ENCODE measurements at places on chromosomes 1 and 21.

- no peak for DNase-seq
Observed at GRCh38 chr1:212237651-212238050, 47.6 kb upstream of the PPP2R5A start.

DNA sequence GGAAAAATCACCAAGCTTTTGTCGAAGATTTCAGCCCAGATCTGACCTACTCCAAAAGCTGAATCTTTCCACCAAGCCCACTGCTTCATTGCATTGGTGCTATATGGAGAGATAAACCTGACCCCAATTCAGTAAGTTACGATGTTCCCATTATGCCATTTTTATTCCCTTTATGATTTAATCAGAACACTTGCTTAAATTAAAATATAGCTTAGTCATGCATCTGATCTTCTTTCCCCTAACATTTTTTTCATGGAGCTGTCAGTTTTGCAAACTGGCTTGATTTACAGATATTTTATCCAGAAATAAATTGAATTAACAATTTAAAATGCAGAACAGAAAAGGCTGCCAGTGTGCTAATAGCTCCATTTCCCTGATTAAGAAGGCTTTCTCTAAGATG, 503.5 kb upstream of the C1orf87 start:
- no peak for DNase-seq

DNA sequence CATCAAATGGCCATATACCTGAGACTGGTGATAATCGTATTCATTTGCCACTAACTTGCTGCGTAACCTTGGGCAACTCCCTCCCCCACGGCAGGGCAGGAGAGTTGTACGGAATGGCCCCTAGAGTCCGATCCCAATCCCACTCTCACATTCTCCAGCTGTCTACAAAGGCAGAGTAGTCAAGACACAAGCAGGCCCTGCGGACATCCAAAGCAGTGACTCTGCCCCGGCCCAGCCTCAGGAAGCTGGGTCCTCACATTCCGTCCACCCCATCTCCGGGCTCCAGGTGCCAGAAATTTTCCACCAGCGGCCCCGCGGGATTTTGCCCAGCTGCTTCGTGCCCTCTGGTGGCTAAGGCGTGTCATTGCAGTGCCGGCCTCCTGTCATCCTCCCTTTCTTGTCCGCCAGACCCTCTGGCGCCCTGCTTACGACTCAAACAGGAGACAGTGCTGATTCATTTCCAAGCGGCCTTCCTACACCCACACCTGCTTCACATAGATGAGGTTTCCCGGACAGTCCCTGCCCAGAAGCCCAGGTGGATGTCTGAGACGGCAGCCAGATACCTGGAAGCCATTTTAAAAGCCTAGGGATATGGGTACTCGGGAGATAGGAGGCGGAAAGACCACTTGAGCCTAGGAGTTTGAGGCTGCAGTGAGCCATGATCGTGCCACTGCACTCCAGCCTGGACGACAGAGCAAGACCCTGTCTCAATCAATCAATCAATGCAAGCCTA, 2.9 kb upstream of the S100A2 start:
- DNase-seq = peak; percentile 89

- DNase-seq = no peak
Observed at GRCh38 chr1:3772715-3773571, at the start of gene SMIM1. Gene SMIM1, plus strand, starts transcription at chr1:3772749. Its CDS starts 2,625 bp downstream, at chr1:3775374.

DNA sequence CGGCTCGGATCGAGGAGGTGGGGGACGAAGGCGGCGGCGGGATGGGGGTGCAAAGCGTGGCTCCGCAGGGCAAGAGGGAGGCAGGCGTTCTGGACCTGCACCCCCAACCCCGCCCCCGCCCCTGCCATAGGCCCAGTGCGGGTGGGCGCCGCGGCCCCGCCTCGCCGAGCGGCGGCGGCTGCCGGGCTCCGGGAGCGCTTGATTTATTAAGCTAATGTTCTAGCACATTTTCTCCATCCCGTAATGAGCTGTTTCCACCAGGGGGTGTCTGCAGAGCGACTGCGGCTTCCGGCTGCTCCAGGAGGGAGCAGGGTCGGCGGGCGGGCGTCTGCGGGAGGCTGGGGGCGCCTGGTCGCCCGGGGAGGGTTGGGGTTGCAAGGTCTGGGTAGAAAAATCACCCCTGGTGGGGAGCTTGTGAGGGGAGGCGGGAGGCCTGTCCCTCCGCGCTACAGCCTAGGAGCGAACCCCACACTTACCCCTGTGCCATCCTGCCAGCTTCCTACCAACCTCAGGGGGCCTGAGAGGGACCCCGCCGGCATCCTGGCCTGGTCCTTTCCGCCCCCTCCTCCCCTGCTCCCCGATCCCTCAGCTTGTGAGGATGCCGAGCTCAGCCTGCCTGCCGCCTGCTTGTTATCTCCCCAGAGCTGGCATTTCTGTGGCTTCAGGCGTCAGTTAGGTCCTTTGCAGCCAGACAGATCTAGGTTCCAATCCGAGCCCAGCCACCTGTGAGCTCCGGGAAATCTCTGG, 48.5 kb upstream of the ACOT11 start:
- peak; percentile 41 for DNase-seq

DNA sequence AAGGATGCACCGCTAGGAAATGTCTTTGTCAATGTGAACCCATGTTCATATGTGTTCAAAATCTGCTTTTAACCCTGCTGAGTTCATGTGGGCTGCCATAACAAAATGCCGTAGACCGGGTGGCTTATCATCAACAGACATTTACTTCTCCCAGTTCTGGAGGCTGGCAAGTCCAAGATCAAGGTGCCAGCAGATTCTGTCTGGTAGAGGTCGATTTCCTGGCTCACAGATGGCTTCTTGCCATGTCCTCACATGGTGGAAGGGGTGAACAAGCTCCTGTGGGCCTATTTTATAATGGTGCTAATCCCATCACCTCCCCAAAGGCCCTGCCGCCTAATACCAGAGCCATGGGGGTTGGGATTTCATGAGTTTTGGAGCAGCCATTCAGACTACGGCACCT, 4.6 kb upstream of the CDCP2 start:
- DNase-seq = no peak

- DNase-seq = peak; percentile 21
Observed at GRCh38 chr1:235013512-235013911, 115.1 kb downstream of the TOMM20 start.

- DNase-seq = no peak
Observed at GRCh38 chr1:208928349-208929010, 655.0 kb upstream of the CAMK1G start.

GRCh38 chr1:197825541-197825940, 50.3 kb upstream of the DENND1B start:
- DNase-seq = no peak

GRCh38 chr1:32791881-32792280, 25.3 kb downstream of the YARS1 start:
- no peak for DNase-seq

- no peak for DNase-seq
Observed at GRCh38 chr1:198671136-198671535, 32.3 kb downstream of the PTPRC start.

DNA sequence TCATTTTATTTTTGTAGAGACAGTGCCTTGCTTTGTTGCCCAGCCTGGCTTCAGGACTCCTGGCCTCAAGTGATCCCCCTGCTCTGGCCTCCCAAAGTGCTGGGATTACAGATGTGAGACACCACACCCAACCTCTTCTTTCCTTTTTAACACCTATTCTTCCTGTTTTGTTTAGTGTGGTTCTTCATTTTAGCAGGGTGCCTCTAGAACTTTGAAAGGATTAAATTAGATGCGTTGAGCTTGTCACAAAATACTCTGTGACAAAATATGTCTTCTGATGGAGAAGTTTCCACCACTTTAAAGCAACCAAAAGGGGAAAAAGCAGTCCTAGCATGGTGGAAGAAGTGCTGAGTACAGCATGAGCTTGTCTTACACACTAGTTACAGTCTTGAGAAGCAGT, 42.0 kb downstream of the CDC14A start:
- DNase-seq = no peak

DNA sequence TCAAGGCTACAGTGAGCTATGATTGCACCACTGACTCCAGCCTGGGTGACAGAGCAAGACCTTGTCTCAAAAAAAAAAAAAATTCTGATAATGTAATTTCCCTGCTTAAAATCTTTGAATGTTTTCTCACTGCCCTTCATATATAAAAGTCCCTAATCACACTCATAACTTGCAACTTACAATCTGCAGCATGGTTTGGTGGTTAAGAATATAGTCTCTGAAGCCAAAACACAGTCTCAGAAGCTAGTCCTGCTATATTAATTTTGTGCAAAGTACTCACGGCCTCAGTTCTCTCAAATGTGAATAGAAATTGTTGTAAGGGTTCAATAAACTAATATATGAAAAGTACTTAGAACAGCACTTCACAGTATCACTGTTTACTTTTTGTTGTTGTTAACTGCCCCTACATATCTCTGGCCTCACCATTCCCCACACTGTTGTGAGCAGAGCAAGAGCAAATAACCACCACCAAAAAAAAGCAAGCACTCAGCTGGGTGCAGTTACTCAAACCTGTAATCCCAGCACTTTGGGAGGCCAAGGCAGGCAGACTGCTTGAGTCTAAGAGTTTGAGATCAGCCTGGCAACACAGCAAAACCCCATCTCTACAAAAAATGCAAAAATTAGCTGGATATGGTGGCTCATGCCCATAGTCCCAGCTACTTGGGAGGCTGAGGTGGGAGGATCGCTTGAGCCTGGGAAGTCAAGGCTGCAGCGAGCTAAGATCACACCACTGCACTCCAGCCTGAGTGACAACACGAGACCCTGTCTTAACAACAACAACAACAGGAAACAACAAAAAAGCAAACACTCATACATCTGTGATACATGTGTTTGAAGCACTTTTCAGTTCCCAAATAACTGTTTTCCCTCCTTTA, 22.4 kb downstream of the ASH1L start:
- DNase-seq = no peak

DNA sequence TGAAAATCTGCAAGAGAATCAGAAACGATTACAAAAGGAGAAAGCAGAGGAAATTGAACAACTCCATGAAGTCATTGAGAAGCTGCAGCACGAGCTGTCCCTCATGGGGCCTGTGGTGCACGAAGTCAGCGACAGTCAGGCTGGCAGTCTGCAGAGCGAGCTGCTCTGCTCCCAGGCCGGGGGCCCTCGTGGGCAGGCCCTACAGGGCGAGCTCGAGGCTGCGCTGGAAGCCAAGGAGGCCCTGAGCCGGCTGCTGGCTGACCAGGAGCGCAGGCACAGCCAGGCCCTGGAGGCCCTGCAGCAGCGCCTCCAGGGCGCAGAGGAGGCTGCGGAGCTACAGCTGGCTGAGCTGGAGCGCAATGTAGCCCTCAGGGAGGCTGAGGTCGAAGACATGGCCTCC, 47.5 kb upstream of the DIP2A start:
- no peak for DNase-seq

DNA sequence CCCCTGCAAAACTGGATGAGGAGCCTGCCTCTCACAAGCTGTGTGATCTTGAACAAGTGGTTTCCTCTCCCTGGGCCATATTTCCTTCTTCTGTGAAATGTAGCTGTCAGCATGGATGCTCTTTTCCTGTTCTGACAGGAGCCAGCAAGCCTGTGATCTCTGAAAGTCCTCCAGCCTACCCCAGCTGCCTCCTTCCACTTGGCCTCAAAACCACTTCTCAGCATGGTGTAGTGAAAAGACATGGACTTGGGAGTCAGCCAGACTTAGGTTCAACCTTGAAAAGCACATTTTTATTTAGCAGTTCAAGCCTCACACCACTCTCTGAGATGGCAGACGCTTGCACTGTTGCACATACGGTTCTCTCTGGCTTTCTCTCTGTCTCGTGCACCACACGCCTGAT, 292.9 kb upstream of the DUSP10 start:
- DNase-seq = no peak

Measured in head of caudate nucleus (tissue), 42 donors.